ENCODE measurements at places on chromosomes 2 and 18. TPM values are rescaled to one million over a fixed set of nuclear protein-coding genes. Genes with fewer than 3 reads are reported as not detected.
A peak's percentile ranks its signal among the peaks of the same experiment; 100 is the strongest.

The DNAJC5G gene
- total RNA-seq = 0.42 TPM

The HOXD4 gene
- total RNA-seq = 4.0 TPM

DNA sequence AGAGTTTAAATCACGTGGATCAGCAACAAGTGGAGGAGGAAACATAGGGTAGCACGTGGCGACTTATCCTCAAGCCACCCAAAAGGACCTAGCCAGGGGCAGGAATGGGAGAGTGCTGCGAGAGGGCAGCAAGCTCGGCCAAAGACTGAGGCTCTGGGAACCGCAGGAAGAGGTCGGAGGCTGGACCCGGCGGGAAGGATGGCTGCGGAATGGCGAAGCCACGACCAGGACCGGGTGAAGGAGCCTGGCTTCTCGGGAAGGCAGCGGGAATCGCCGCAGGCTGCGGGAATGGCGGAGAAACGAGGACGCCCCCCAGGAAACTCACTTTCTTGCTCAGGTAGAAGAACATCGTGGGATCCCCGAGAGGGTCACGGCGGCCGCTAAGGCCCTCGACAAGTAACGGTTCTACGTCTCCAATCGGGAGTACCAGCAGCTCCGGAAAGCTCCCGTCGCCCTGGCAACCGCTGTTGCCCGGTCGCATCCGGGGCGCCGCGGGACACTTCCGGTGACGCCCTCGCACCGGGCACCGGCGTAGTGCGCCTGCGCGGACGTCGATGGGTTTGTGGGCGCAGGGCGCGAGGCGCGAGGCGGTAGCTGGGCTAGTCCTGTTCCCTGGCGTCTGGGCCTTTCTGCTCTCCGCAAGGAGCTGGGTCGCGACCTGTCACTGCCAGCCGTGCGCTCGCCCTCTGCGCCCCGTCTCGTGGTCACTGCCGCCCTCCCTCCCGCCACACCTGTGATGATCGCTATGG lies at the start of gene WDR35:
Gene WDR35, minus strand, starts transcription at position 439 of the 749 bp plus-strand sequence. Its CDS starts 90 bp downstream, at position 349.
- DNase-seq = peak; percentile 43

The MSGN1 gene
- total RNA-seq = not detected

- no peak for DNase-seq
These were observed 332.8 kb downstream of the CYP26B1 start for GRCh38 chr2:71814885-71815284.

DNA sequence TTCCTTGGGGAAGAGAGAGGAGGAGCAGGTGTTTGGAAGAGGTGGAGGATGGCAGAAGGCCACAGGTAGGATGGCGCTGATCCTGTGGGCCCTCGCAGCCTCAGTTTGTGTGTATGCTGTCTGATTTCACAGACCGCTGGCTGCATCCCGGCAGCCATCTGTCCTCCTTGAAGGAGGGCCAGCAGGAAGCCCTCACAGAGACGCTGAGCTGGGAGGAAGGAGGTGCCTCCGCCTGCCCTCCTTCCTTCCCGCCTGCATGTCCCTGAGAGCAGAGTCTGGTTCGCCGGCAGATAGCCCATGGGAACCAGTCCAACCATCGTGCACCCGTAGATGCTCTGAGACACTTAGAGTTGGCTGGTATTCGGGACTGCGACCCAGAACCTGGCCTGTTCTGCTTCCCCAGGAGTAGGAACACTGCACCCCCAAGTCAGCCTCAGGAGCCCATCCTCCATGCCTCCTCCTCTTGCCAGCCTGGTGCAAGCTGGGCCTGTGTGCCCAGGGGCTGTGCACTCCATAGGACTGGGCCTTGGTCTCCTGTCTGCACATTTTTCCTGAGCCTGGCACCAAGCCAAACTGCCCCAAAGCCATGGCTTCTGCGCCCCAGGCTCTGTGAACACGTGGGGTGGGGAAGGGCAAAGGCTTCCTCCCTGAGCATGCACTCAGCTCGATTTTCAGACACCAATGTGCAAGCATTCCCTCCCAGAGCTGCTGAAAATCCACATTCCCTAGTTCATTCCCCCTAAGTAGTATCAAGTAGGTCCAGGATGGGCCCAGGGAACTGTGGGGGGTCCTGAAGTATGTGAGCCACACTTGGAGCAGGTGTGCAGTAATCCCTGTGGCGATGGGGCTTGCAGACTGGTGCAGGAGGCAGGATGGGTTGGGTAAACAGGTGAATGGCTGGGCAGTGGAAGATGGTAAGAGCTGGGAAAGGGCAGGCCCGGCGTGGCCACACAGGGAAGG lies 115.6 kb downstream of the SEPTIN10 start:
- no peak for DNase-seq

The PLGLB2 gene
- 3.9 TPM for total RNA-seq

DNA sequence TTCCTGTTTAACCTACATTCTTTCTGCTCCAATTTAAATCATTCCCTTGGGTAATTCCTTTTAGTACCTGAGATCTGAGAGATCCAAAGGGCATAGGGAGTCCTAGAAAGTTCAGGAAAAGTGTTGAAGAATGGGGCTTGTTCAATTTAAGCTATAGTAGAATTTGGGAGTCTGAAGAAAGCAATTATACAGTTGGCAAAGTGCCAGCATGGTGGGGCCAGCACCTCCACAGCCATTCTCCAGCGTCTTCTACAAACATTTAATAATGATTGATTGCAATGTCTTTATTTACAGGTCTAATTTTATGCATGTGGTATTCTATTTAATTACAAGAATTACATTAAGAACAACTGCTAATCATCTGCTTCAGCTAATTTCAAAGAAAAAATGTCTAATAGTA lies 957.7 kb upstream of the GYPC start:
- DNase-seq = no peak

The DSG3 gene
- 1.0 TPM for total RNA-seq

DNA sequence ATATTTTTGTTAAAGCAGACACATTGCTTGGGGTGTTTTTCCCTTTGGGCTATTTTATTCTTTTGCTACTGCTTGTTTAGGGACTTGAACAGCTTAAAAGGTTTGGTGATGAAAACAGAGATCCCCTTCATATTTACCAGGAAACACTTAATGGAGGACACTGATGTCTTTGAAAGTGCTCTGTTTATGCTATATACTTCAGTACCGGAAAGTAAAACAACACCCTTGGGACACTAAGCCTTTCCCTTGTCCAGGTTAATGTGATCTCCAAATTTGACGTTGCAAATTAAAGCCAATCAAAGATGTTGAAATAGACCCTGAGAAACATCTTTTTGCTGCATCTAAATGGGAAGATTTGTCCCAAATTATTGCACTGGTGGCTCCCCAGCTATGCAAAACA lies 564.6 kb upstream of the PKDCC start:
- DNase-seq = no peak

DNA sequence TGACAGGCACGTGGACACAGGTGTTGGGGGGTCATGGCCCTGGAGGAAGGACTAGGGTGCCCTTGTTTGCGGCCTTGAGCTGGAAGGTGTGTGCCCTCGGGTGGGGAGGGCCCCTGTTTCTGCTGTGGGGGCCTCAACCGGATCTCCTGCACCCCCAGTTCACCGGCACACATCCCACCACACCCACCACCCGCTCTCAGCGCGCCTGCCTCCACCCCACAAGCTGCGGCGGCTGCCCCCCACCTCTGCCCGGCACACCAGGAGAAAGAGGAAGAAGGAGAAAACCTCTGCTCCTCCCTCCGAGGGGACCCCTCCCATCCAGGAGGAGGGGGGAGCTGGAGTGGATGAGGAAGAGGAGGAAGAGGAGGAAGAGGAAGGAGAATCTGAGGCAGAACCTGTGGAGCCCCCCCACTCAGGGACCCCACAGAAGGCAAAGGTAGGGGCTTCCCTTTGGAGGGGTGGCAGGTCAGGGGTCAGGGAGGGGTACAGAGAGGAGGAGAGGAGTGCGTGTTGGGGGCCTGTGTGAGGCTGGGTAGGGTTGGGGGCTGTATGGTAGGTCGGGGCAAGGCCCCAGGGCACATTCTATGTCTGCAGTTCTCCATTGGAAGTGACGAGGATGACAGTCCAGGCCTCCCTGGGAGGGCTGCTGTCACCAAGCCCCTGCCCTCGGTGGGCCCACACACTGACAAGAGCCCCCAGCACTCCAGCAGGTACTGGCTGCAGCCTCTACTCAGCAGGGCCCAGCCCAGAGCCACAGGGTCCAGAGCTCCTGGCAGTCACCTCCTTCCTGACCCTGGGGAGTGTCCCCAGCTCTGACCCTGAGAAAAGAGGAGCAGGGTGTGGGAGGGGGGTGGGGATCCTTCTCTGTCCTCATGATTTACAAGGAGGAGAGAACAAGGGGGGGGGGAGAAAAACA lies 1.8 kb downstream of the SLC4A3 start:
- DNase-seq = no peak

The PARD6G gene
- 14.0 TPM for total RNA-seq

The MAPK4 gene
- total RNA-seq = 3.6 TPM

GRCh38 chr2:68908392-68908970 lies 37.3 kb upstream of the BMP10 start:
- DNase-seq = no peak

The ATOH8 gene
- total RNA-seq = 18.3 TPM

DNA sequence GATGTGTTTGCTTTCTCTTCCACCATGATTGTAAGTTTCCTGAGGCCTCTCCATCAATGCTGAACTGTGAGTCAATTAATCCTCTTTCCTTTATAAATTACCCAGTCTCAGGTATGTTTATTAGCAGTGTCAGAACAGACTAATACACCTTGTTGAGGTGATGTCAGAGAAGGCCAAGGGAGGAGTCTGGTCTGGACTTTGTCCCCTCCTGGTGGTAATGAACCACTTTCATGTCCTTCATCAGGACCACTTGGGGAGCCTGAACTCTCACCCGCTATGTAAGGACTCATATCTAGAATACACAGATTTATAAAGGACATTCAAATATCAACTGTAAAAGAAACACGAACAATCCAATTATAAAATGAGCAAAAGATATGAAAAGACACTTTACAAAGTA lies 2.9 kb upstream of the CTAGE1 start:
- no peak for DNase-seq

The TRIM54 gene
- total RNA-seq = 2.6 TPM

GRCh38 chr18:25650201-25650941 lies 298.4 kb upstream of the ZNF521 start:
- no peak for DNase-seq

DNA sequence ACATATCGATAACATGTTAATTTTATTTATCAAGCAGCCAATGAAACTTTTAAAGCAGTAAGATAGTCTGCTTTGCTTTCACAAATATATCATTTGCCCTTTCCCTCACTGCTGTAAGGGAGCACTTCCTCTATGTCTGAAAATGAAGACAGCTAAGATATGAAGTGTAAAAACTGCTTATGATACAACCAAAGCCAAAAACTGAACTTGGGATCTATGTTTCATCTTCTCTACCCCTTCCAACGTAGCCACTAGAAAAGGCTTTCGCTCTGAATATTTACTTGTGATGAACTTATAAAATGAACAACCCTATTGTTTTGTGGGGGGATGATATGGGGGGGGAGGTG lies 140.3 kb downstream of the TCF4 start:
- no peak for DNase-seq

The ZSWIM2 gene
- total RNA-seq = 0.21 TPM

- no peak for DNase-seq
These were observed 64.2 kb downstream of the RBMS1 start for GRCh38 chr2:160429248-160430000.

The FLACC1 gene
- 1.3 TPM for total RNA-seq

DNA sequence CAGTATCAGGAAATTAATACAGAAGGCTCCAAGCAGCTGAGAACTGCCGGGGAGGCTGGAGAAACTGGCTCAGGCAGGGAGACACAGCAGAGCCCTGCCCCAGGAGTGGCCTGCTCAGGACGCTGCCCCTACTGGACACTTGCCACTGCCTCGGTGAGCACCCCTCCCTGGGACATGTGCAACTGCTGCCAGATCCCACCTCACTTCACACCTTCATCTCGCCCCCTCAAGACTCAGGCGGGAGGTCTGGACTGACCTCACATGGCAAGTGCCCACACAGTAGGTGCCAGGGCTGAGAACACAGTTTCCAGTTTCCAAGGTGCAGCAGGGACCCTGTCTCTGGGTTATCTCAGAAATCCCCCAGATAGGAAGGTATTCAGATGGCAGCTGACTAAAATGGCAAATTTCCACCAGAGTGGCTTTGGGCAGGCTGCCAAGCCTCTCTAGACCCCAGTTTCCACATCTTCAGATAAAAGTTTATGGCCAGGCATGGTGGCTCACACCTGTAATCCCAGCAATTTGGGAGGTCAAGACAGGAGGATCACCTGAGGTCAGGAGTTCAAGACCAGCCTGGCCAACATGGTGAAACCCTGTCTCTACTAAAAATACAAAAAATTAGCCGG lies 33.7 kb upstream of the LBH start:
- no peak for DNase-seq
